CD4-positive, alpha-beta T cell treated with Interleukin-2 at 100 ng/mL for 4 hours (primary cell): ENCODE measurements at places on chromosomes 11 and 22.

- DNase-seq, result no peak
These were observed 24.8 kb downstream of the ENTHD1 start for GRCh38 chr22:39868741-39869140.

- DNase-seq, result no peak
These were observed 969.6 kb downstream of the BRD1 start for GRCh38 chr22:48858121-48858520.

DNA sequence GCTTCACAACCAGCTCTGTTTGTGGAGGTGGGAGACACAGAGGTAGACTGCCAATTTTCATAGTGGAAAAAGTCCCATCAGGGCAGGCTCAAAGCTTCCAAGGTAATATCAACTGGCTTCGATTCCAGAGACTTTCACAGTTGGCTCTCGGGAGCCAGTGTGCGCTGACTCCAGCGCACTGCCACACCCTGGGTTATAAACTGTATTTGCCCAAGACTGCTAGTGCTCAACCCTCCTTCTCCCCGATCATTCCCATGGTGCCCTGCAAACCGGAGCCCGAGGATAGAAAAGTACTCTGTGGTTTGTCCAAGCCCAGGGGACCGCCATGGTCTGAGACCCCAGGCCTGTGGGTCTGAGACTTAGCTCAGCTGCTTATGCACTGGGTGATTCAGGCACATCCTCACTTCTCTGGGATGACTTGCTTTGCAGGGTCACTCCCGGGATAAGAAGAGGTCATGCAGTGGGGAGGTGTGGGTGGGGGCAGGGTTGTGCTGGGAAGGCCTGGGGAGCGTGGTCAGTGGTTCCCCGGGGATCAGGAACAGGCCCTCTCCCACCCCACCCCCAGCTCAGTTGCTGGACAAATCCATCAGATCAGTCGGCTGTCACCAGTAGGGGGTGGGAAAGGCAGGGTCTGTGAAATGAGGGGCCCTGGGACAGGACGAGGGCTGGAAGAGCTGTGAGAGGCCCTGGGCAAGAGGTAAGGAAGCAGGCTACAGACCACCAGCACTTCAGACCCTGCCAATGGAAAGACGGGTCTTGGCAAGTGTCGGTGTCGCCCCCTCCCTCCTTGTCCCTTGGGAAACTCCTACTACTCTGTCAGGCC lies 26.7 kb upstream of the PICK1 start:
- DNase-seq, result no peak

- no peak for DNase-seq
These were observed 3.1 kb upstream of the PANX1 start for GRCh38 chr11:94125407-94126115.
